ENCODE measurements at places on chromosomes 6 and 20. TPM values are rescaled to one million over a fixed set of nuclear protein-coding genes. Genes with fewer than 3 reads are reported as not detected.
A peak's percentile ranks its signal among the peaks of the same experiment; 100 is the strongest.

DNA sequence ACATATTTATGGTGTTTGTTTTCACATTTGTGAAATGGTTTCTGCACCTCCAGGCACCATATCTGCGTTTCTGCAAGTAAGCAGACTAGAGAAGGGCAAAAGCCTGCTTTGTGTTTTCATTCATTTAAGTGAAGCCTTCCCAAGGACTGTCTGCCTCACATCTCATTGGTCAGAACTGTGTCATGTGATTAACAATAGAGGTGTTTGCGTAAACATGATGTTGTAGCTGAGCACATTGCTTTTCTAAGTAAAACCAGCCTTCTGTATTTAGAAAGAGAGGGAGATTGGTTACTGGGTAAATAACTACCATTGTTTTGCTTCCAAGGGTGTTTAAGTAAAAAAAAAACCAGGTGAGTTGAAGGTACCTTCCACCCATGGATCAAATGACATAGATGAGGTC, 39.7 kb downstream of the SH3BGRL2 start:
- H3K36me3 ChIP-seq, result peaks cover 5% of the 10 kb centered on the region
- peaks cover 10% of the 10 kb centered on the region for H3K4me1 ChIP-seq
- no peak overlapping the region for H3K27ac ChIP-seq
- no peaks in the 10 kb centered on the region for H3K27me3 ChIP-seq

- DNase-seq, result no peak
- H3K36me3 ChIP-seq, result no peaks in the 10 kb centered on the region
- no peaks in the 10 kb centered on the region for H3K4me1 ChIP-seq
These were observed 114.8 kb downstream of the PHF3 start for GRCh38 chr6:63750400-63750799.

GRCh38 chr6:151379933-151380847, 11.2 kb downstream of the ZBTB2 start:
- H3K27me3 ChIP-seq, result no peaks in the 10 kb centered on the region
- DNase-seq, result peak; percentile 58
- H3K27ac ChIP-seq, result peak overlapping the region; percentile 14
- H3K36me3 ChIP-seq, result peaks cover 6% of the 10 kb centered on the region
- H3K4me3 ChIP-seq, result no peak overlapping the region

GRCh38 chr6:97820400-97820799, 537.4 kb upstream of the MMS22L start:
- H3K27me3 ChIP-seq, result no peaks in the 10 kb centered on the region
- no peaks in the 10 kb centered on the region for H3K36me3 ChIP-seq
- no peak for DNase-seq
- no peak overlapping the region for H3K27ac ChIP-seq
- no peaks in the 10 kb centered on the region for H3K4me1 ChIP-seq

GRCh38 chr6:88965691-88966090, 2.3 kb upstream of the RNGTT start:
- no peaks in the 10 kb centered on the region for H3K4me1 ChIP-seq
- no peak overlapping the region for H3K27ac ChIP-seq
- peak; percentile 78 for DNase-seq
- peaks cover 13% of the 10 kb centered on the region for H3K36me3 ChIP-seq
- no peak overlapping the region for H3K4me3 ChIP-seq

DNA sequence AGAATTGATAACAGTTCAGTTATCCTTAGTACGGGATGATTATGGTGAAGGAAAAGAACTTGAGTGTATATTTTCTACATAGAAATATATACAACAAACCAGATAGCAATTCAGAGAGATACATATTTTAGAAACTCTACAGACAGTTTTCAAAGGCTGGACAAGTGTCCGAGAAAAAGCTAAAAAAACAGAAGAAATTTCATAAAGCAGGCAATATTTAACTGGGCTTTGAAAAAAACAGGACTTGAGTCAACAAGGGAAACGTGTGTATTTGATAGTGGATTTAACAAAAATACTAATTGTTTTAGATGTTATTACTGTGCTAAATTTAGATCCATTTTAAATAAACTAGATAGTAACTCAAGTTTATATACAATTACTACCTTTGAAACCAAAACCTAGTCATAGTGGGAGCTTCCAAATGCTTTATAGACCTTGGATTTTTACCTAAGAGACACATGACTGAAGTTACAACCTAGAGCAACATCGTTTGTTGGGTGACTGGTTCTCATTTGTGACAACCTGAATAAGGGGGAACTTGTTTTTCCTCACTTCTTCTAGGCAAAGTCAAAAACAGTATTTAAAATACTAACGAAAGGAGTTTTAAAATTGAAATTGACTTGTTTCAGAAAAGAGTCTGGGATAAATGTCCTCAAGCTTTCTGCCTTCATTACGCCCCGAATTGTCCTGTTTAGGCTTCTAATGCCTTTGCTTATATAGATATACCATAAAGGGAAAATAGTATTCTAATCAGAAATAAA, 116.7 kb upstream of the PRSS16 start:
- H3K4me3 ChIP-seq, result peak overlapping the region; percentile 94
- peak overlapping the region; percentile 93 for H3K27ac ChIP-seq
- peaks cover 3% of the 10 kb centered on the region for H3K4me1 ChIP-seq

Gene TUBB2A
- 584 TPM for total RNA-seq

All from endodermal cell (in vitro differentiated cells).